ENCODE measurements at places on chromosomes 2 and 18. TPM values are rescaled to one million over a fixed set of nuclear protein-coding genes. Genes with fewer than 3 reads are reported as not detected.

The MAP3K19 gene
- not detected for polyA plus RNA-seq

The SP140L gene
- 2.8 TPM for polyA plus RNA-seq

The MREG gene
- 0.14 TPM for polyA plus RNA-seq

The IL36B gene
- polyA plus RNA-seq, result not detected

The CDH7 gene
- not detected for polyA plus RNA-seq

The LRRTM1 gene
- 0.27 TPM for polyA plus RNA-seq

The TUBA4A gene
- 362 TPM for polyA plus RNA-seq

The OTOS gene
- polyA plus RNA-seq, result not detected

The FHL2 gene
- polyA plus RNA-seq, result 913 TPM

The REG1B gene
- 0.69 TPM for polyA plus RNA-seq

The IL1B gene
- polyA plus RNA-seq, result 0.49 TPM

The IL37 gene
- not detected for polyA plus RNA-seq

The TEKT4 gene
- polyA plus RNA-seq, result not detected

The ERBB4 gene
- polyA plus RNA-seq, result 1.3 TPM

The RAB17 gene
- polyA plus RNA-seq, result 5.6 TPM

The FEV gene
- not detected for polyA plus RNA-seq

The DHX57 gene
- polyA plus RNA-seq, result 7.5 TPM

The IL18RAP gene
- 0.42 TPM for polyA plus RNA-seq

The MFSD6 gene
- polyA plus RNA-seq, result 11.8 TPM

The LRRC30 gene
- not detected for polyA plus RNA-seq

The CFAP221 gene
- 0.18 TPM for polyA plus RNA-seq

The ANKRD53 gene
- 0.65 TPM for polyA plus RNA-seq

The IL36RN gene
- not detected for polyA plus RNA-seq

The SRD5A2 gene
- polyA plus RNA-seq, result not detected

The LOXHD1 gene
- polyA plus RNA-seq, result 0.28 TPM

Data from heart left ventricle (tissue), 16 donors.